Suppressor macrophage (primary cell): ENCODE measurements at places on chromosomes 13 and 19.

DNA sequence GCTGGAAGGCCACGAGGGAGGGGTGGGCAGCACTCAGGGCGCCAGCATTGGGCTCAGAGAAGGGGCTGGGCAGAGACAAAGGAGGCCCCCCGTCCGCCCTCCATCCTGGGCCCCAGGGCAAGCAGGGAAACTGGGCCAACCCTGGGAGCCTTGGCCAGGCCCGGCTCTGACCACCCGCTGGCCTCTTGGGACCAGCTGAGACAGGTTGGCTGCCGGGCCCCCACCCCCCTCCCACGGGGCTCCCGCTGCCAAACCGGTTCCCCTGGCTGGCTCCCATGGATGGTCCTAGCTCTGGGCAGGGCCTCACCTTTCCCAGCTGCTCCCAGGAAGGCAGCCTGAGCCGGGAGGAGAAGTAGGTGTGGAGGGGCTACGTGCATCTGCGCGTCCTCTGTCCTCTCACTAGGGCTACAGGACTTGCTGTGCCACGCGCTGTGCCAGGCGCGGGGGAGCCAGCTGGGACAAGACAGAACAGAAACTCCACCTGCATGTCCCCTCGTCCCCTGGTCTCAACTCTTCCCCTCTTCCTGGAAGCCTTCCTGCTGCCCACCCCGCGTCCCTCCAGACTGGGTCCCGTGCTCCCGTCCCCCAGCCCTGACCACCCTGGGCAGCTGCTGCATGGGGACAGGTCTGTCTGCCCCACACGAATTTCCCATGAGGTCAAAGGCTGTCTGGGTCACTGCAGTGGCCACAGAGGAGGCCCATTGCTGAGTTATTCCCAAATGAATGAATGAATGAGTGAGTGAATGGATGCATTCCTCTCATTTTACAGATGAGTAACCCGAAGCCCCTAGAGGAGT, 29.1 kb upstream of the NCCRP1 start:
- DNase-seq, result no peak

DNA sequence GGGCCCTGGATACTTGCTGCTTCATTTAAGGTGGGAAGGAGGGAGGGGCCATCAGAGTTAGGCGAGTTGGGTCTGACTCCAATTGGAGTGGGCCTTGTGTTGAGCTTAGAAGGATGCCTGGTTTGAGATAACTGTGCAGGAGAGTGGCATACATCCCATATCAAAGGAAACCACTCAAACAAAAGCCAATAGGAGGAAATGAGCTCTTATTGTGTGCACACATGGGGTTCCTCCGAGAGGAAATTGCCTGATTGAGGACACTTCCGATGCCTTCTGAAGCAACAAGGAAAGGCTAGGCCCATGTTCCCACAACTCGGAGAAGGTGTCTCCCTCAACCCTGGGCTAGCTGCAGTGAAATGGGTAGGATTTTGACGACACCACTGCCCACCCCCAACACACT, 19.6 kb downstream of the MBNL2 start:
- no peak for DNase-seq

GRCh38 chr19:6521718-6522646, 8.8 kb upstream of the TNFSF9 start:
- DNase-seq, result peak; percentile 89

- no peak for DNase-seq
Observed at GRCh38 chr13:27120011-27120410, 51.6 kb downstream of the USP12 start.

DNA sequence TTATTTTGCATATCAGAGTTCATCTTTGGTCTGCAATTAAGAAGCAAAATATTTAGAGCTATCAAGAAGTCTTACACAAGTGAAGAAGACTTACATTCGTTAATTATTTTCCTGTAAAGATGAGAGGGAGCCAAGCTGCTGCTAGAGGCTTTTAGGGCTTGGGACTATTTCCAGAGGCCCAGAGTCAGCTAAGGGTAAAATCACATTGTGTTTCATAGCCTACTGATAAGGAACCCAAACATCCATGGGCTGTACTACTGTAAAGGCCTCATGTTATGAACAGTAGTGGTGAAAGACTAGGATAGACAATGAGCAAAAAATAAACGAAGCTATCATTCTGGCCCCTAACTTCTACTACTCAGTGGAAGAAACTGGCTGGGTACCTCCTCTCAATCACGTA, 10.9 kb upstream of the TEX30 start:
- DNase-seq, result no peak

GRCh38 chr13:76860706-76861105, 25.5 kb downstream of the KCTD12 start:
- no peak for DNase-seq

GRCh38 chr13:108176685-108177274, 38.6 kb downstream of the LIG4 start:
- DNase-seq, result peak; percentile 51

- no peak for DNase-seq
Observed at GRCh38 chr19:6761053-6761676, 6.1 kb downstream of the SH2D3A start.

- peak; percentile 91 for DNase-seq
Observed at GRCh38 chr13:42720113-42720857, 61.1 kb upstream of the FAM216B start.

DNA sequence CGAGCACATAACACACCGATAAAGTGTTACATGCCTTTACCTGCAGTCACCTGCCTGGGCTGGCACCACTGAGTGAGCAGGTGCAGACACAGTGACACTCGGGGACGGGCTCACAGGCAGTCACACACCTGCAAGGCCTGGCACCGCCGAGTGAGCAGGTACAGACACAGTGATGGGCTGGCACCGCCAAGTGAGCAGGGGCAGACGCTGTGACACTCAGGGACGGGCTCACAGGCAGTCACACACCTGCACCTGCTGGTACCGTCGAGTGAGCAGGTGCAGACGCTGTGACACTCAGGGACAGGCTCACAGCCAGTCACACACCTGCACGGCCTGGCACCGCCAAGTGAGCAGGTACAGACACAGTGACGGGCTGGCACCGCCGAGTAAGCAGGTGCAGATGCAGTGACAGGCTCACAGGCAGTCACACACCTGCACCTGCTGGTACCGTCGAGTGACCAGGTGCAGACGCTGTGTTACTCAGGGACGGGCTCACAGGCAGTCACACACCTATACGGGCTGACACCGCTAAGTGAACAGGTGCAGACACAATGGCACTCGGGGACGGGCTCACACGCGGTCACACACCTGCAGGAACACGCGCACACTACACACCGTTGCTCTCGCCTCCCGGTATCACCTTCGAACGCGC, 470 bp downstream of the ZNF835 start:
- DNase-seq, result no peak

- peak; percentile 19 for DNase-seq
Observed at GRCh38 chr19:15551293-15552004, 43.1 kb downstream of the CYP4F22 start.

- DNase-seq, result no peak
Observed at GRCh38 chr19:4877753-4878490, 10.5 kb upstream of the PLIN3 start.

DNA sequence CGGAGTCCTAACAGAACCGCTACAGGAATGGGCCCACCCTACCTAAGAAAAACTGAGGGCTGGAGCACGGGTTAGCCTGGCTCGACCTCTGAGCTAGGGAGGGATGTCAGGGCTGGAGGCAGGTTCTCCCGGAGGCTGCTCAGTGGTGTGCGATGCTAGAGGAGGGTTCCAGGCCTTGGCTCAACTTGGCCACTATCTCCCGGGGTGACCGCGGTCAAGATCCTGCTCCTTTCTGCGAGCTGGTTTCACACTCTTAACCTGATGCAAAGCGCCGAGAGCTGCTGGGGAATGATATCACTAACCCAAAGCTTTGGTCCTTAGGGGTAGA, 301 bp downstream of the POP4 start:
- DNase-seq, result no peak

DNA sequence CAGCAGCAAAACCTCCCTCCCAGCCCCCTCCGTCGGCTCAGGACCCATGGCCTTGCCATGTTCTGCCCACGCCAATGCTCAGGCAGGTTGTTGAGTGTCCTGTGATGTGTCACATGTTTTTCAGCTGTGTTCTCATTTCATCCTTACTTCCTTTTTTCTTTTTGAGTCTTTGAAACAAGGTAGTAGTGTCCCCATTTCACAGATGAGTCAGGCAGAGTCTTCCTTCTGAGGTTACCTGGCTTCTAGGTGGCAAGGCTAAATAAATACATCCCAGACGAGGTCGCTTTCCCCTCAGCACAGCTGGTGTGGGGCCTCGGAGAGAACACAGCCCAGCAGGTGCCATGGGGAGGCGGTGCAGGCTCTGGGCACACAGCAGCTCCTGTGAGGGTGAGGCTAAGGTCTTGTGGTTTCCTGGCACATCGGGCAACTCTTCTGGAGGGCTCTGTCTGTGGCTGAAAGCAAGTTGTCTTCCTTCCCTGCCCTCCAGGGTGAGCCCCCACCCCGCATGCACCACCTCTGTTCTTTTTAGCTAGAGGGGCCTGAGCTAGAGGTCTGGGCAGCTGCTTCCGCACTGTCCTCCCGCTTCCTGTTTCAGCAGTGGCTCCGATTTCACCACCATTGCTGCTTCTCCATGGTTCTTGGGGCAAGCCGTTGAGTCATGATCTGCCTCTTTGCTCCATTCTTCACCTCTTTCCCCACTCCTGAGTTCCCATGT, 15.1 kb downstream of the PRAM1 start:
- peak; percentile 94 for DNase-seq

- peak; percentile 39 for DNase-seq
Observed at GRCh38 chr13:79782541-79783205, 301.7 kb downstream of the NDFIP2 start.

DNA sequence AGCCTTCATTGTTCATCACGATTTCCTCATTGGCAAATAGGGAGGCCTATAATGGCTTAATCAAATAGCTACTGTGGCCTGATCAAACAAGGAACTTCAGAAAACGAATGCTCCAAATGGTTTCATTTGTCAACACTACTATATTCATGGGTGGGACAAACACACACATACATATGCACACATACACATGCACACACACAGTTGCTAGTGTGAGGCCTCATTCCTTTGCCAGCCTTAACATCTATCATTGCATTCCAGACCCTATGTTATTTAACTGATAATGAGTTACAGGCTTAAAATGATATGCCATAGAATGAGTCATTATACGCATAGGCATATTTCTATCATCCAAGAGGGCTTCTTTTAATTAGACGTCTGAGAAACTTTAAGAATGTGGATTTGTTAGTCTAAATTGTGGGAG, 140.2 kb downstream of the KLF5 start:
- DNase-seq, result no peak

- DNase-seq, result peak; percentile 12
Observed at GRCh38 chr13:40798380-40798779, 9.0 kb downstream of the SLC25A15 start.

GRCh38 chr13:89751432-89751930, 1596.0 kb upstream of the MIR17HG start:
- DNase-seq, result no peak

DNA sequence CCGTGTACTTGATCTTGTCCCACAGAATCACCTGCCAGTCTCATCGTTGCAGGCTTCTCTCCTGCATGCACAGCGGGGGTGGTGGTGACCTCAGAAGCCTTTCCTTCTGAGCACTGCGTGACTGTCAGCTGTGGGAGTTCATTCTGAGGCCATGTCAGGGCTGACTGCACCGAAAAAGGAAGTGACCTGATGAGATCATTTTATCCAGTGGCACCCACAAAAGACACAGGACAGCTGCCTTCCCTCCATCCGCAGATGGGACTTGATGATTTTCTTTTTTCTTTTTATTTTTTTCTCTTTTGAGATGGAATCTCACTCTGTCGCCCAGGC, 89.7 kb downstream of the RAB20 start:
- peak; percentile 91 for DNase-seq

DNA sequence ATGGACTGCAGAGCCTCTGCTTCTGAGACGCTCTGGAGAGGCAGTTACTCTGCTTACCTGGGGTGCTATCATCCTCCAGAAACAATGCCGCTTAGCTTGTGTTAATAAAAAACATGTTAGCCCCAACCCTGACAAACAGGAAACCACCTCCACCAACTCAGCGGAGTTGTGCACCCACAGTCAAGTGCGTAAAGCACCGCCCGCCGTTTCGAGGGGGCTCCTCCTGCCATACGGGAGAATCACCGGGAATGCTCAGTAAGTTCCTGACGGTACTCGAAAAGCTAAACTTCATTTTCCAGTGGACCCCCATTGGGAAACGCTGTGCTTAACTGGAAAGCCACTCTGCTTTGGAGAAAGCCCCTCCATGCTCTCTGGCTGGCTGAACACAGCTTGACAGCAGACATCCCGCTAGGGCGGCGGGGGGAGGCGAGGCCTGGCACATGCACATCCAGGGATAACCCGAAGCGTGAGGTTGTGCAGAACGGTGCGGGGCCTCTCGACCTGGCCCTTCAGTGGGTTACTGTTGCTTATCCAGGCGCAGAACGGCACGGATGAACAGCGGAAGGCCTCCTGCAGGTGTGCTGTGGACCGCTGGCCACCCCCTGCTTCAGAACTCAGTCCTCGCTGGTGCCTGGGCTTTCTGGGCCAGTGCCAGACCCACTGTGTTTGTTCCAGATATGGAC, 17.1 kb downstream of the GAS6 start:
- no peak for DNase-seq

DNA sequence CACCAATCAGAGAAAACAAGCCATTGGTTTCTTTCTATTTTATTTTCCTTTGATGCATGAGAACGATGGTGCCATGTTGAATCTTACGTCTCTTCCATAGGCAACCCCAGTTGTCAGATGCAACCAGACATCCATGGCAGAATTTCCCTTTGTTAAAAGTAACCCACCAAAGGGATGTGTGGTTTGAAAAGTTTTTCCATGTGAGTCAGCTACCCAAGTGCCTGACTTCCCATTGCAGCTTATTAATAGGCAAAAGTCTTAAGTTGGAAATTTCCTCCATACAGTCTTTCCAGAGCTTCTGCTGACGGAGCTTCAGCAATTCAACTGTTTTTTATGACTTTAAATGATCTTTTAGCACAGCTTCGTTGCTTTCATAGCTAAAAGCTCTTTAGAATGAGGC, 73.8 kb upstream of the FAM216B start:
- DNase-seq, result no peak

GRCh38 chr13:20442798-20443381, 82.8 kb downstream of the CRYL1 start:
- no peak for DNase-seq

DNA sequence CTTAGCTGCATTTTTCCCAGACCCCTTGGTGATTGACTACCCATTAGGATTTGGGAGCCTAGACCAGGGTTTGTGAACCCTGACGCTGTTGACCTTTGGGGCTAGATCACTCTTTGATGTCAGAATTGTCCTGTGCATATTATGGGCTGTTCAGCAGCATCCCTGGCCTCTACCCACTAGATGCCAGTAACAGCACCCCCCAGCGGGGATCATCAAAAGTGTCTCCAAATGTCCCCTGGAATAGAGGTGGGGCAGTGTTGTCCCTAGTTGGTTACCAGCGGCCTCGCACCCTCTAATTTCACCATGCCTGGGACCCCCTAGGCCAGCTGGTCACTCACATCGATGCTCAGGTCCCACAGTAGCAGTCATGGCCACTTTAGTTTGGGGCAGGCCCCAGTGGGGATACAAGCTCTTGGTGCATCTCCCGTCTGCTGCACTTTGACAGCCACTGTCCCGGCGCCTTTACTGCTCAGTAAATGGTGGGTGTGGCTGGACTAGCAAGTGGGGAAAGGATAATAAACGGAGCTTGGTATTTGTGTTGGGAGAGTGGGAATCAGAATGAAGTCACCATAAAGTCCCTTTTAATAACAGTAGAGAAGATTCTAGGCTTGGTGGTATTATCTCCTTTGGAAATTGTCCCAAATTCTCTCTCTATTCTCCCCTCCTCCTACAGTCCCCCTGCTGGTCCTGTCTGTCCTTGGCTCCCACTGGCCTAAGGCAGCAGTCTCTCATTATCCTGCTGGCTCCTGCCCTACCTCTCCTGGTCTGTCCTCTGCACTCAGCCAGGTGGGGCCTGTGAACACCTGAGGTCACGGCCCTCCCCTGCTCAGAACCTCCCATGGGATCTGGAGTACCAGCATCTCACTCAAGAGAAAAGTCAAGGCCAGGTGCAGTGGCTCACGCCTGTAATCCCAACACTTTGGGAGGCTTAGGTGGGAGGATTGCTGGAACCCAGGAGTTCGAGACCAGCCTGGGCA, 80.6 kb downstream of the SIPA1L3 start:
- DNase-seq, result no peak
